ENCODE measurements at places on chromosomes 4 and X.

DNA sequence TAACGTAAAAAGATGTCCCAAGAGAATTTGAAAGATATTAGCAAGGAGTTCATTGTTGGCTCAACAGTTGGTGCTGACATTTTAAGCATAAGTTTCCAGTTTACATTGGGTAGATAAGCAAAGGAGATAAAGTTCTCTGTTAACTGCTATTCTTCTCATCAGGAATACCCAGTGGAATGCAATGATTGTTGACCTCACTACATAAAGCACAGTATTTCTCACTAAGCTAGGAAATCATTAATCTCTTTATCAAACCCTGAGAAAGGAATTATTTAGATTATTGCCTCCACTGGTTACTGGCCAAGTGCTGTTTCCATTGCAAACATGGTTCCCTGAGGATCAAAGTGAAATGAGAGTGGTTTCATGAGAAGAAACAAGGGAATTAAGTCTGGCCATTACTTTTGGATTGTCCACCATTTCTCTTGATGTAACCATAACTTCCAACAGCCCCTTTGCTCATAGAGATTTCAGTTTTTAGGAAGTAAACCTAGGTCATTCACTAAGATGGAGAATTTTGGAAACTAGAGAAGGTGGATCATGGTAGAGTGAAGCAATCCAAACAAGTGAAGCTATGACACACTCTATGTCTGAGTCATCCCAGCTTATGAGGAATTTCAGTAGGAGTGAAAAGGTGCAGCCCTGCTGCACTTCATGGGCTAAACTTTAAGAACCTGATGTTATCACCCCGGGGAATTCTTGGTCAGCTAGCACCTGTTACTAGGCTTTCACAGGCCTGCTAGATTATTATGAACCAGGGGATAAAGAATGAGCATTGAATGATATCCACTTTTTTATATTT lies 163.4 kb downstream of the AREG start:
- DNase-seq, result peak; percentile 16

DNA sequence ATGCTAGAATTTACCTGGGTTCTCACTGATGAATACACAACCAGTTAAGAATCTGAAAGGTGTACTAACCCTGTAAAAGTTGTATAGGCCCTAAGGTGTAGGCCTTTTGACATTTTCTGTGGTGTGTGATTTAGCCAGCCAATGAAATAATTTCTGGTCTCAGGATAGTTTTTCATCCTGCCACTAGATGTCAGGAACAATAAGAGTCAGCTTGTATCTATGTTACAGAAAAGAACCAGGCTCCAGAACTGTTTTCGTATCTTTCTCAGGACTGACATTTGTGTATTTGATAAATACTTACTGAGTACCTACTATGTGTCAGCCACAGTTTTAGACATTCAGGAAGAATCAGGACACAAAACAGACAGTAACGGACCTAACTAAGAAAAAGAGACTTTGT lies 673.6 kb upstream of the TENM3 start:
- DNase-seq, result peak; percentile 40

GRCh38 chrX:2819345-2820135 lies 9.2 kb upstream of the GYG2 start:
- DNase-seq, result no peak

GRCh38 chr4:47736146-47736545 lies 101.7 kb downstream of the CORIN start:
- no peak for DNase-seq

- no peak for DNase-seq
These were observed 301.9 kb downstream of the BMPR1B start for GRCh38 chr4:95059663-95060062.

DNA sequence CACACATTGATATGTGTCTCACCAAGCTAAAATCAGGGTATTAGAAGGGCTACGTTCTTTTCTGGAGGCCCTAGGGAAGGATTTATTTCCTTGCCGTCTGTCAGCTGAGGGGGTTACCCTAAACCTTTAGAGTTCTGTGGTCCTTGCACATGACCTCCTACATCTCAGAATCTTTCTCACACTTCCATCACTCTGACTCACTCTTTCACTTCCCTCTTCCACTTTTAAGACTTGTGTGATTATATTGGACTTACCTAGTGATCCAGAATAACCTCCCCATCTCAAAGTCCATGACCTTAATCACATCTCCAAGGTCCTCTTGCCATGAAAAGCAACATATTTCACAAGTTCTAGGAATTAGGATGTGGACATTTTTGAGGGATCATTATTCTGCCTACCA lies 53.6 kb upstream of the FUNDC1 start:
- DNase-seq, result no peak

GRCh38 chrX:115898382-115899001 lies 272.1 kb upstream of the AGTR2 start:
- no peak for DNase-seq

DNA sequence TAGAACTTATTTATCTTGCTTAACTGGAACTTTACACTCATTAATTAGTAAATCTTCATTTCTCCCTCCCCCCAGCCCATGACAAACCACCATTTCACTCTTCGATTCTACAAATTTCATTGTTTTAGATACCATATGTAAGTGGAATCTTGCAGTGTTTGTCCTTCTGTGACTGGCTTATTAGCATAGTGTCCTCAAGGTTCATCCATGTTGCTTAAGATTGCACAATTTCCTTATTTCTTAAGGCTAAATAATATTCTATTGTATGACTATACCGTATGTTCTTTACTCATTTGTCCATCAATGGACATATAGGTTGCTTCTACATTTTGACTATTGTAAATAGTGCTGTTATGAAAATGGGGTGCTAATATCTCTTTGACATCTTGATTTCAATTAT lies 24.5 kb upstream of the RNF212 start:
- no peak for DNase-seq

DNA sequence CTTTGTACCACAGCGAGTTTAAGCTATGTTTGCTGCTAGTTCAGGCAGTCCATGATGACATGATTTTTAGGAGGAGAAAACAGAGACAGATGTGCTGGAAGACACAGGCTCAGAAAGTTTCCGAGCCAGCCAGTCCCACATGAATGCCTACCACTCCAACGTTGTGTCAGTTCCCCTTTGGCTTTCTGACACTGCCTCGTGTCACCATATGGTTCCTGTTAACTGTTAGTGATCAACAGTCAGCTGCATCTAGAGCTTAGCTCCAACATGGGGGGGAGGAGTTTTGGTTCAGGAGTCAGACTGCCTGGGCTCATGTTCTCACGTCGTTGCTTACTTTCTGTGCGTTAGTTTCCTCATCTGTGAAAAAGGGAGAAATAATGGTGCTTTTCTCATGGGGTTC lies 343.7 kb downstream of the MID1IP1 start:
- DNase-seq, result no peak

DNA sequence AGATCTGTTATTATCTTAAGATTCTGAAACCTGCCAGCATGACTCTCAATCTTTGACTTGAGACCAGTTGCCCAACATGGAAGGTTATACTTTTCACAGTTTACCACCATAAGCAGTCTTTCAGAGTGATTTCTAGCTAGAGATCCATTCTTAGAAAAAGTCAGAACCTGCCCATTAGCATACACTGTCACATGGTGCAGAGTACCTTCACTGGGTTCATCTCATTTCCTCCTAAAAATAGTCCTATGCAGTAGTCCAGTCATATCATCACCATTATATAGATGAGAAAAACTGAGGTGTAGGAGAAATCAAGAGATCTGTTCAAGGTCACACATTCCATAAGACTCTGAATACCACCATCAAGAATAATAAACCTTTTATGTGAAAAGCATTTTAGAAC lies 153.6 kb downstream of the AR start:
- DNase-seq, result no peak

DNA sequence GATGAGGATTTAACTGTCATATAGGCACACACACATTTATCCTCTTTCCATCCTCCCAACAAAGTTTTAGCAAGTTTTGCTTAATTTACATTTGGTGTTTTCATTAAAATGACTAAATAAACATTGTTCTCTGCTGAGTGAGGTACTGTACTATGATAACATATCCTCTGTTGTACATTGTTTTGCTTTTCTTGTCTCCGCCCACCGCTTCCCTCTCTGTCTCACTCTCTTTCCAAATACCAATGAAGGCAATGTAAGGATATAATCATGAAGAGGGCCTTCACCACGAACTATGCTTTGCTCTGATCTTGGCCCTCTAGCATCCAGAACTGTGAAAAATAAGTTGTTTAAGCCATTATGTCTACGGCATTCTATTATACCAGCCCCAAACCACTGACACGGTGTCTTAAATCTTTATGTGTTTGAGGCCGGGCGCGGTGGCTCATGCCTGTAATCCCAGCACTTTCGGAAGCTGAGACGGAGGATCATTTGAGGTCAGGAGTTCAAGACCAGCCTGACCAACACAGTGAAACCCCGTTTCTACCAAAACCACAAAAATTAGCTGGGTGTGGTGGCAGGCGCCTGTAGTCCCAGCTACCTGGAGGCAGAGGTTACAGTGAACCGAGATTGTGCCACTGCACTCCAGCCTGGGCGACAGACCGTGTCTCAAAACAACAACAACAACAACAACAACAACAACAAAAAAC lies 65.3 kb downstream of the HPRT1 start:
- DNase-seq, result peak; percentile 30

DNA sequence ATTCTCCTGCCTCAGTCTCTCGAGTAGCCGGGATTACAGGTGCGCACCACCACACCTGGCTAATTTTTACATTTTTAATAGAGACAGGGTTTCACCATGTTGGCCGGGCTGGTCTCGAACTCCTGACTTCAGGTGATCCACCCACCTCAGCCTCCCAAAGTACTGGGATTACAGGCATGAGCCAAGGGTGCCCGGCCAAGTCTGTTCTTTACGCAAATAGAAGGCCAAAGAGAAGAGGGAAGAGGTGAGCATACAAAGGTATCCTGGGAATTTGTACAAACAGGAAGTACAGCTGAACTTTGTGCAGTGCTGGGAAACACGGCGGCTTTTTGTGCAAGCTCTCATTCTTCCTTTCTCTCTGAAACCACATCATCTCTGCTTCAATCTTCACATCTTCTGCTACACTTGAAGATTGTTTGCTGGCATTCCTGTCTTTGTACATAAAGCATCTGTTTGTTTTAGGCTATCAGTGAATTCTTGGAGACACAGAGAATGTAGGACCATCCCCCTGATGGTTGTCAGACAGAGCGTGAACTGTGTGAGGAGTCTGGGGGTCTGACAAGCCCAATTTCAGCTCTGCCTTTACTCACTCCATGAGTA lies 71.9 kb upstream of the PRSS48 start:
- DNase-seq, result no peak

GRCh38 chr4:119284876-119285780 lies 36.8 kb downstream of the FABP2 start:
- DNase-seq, result peak; percentile 20

- no peak for DNase-seq
These were observed 190.9 kb downstream of the RAP1GDS1 start for GRCh38 chr4:98452091-98452490.
